ENCODE measurements at places on chromosomes 2 and 18.

- no peak for DNase-seq
Observed at GRCh38 chr2:1731963-1732768, 12.1 kb downstream of the PXDN start.

DNA sequence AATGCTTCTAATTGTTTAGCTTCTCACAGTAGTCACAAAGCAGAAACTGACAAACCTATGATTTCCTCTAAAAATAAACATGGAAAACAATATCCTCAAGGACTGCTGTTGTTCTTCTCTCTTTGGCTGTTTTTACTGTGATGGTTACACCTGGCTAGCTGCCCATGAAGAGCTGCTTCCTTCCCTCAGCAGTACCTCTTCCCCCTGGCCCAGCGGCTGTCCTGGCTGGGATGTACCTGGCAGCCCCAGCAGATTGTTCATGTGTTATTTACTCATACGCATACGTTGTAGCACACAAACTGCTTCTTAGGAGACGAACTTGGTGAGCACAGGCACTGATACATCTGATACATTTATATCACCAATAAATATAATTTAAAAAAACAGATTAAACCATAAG, 27.4 kb downstream of the NEMP2 start:
- peak; percentile 89 for DNase-seq

- no peak for DNase-seq
Observed at GRCh38 chr18:22485808-22486244, 68.1 kb upstream of the CTAGE1 start.

DNA sequence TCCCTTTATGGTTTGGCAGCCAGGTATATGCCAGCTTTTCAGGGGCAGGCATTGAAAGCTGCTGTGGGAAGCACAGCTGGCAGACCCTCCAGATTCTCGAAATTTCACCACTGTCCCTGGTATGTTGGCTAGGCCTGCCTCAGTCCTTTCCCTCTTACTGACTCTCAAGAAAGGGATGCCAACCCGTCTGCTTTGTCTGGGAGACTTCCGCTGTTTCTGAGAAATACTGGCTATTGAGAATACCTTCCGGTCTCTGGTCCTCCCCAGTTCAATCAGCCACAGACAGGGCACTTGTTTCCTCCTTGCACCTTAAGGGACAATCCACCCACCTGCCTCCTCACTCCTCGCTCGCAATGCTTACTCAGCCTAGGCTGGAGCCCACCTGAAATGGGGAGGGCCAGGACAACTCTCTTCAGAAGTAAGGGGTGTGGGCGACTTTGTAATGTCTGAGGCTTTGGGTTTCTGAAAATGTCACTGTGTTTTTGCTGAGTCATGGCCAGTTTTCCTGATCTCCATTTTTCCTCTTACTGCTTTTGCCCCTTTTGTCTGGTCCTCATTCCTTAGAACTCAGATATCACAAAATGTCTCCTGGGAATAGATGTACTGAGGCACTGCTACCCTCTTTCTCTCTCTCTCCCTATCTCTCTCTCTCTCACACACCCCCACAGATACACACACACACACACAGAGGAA, 571.1 kb downstream of the TNS1 start:
- no peak for DNase-seq

DNA sequence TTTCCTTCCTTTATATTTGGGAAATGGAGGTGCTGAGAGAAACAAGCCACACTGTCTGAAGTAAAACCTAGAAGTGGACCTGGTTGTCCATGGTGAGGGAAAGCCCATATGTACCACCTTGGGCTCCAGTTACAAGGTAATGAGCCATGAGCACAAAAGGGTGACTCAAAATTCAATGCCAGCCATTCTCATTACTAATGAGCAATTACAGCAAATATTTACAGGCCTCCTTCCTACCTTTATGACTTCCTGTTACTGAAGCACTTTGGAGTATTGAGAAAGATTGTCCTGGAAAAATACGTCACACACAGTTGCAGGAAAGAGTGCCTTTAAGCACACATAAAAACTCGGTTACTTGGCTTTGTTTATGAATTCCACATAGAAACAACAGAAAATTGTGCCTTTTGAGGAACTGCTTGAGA, 9.1 kb downstream of the EPAS1 start:
- peak; percentile 33 for DNase-seq

Measured in NCI-H69 (cell line).